ENCODE measurements at places on chromosomes 16 and 17.
A peak's percentile ranks its signal among the peaks of the same experiment; 100 is the strongest.

DNA sequence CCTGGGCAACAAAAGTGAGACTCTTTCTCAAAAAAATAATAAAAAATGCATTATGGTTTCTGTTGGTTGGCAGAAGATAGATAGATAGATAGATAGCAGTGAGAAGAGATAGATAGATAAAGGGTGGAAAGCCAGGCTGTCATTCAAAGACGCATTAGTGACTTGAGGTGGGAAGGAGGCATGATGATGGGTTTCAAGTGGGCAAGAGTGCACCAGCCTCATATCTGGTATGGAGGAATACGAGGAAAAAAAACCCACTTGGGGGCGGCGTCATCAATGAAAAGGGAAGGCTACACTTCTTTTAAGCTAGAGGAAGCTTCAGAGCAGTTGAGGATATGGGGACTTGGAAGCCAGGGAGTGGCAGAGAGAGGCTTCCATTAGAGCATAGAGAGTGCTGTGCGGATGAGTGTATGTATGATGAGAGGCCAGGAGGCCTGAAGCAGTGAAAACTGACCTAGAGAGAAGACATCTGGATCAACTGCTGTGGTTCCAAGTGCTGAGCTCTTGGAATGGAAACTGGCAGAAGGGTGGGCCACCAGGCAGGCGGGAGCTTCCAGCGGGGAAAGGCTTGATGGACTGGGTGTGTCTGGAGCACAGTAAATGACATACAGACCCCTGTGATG lies 31.8 kb downstream of the CEP95 start:
- DNase-seq = no peak

- DNase-seq = no peak
Measured at GRCh38 chr17:56793531-56793930, 40.2 kb downstream of the C17orf67 start.

GRCh38 chr16:75089486-75090202 lies 26.9 kb downstream of the LDHD start:
- no peak for DNase-seq

DNA sequence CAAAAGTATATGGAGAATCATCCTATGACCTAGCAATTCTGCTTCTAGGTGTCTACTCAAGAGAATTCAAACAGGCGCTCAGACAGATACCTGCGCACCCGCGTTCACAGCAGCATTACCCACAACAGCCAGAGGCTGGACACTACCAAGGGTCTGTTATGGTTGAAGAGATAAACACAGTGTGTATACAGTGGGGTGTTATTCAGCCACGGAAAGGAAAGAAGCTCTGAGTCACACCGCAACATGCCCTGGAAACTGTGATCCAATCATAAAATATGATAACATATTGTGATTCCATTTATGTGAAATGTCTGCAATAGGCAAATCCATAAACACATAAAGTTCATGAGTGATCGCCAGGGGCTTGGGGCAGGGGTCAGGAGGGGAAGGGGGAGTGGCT lies 18.0 kb upstream of the JPH3 start:
- no peak for DNase-seq

DNA sequence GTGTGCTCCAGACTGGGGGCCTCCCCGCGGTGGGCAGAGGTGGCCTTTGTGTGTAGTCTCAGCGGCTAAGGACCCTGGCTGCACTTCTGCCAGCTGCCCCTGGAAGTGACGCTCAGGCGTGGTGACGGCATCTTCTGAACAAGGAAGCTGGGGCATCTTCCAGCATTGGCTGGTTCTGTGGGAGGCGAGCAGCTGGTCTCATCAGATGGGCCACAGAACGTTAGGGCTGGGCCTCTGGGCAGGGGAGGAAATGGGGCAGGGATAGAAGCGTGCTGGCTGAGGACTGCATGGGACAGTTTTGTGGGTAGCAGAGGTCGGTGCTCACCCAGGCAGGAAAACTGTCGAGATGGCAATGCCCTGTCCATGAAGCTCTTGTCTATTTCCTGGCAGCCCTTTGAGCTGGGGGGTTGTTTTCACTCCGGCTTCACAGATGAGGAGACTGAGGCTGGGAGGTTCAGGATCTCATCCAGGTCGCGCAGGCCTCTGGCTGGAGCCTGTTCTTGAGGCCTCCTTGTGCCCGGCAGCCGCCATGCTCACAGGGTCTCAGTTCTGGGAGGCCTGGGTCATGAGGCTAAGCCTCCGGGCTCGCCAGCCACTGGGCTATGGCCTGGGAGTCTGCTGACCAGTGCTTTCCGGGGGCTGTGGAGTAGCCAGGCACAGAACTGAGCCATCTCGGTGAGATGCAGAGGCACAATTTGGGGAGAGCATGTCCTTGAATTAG lies 16.3 kb downstream of the IRF8 start:
- no peak for DNase-seq

DNA sequence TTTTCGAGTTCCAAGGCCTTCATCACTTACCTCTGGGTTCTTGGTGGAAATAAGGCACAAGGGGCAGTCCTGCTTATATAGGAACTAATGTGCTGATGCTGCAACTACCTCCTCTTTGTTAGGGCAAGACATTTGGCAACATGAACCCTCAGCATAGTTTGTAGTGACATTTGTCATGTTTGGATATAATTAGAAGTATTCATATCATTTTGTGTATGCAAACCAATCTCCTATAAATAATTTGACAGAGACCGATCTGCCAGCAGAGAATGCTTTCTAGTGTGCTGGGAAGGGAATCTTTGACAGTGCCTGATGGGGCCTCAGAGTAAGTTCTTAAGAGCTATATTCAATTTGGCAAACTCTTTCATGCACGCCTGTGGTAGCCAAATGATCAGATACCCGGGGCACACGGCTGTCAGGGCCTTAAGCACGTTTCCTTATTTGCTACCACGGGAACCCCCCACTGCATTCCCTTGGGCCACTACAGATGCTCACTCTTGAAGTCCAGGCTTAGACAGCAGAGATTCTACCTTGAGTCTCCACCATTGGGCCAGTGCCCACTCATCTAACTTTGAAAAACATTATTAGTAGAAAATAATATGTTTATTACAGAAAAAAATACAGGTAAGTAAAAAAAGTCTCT lies at the start of gene MYH8:
MYH8 (minus strand) TSS at position 51 of the 643 bp plus-strand sequence. CDS start 1,723 bp downstream, outside the sequence.
- DNase-seq = no peak

DNA sequence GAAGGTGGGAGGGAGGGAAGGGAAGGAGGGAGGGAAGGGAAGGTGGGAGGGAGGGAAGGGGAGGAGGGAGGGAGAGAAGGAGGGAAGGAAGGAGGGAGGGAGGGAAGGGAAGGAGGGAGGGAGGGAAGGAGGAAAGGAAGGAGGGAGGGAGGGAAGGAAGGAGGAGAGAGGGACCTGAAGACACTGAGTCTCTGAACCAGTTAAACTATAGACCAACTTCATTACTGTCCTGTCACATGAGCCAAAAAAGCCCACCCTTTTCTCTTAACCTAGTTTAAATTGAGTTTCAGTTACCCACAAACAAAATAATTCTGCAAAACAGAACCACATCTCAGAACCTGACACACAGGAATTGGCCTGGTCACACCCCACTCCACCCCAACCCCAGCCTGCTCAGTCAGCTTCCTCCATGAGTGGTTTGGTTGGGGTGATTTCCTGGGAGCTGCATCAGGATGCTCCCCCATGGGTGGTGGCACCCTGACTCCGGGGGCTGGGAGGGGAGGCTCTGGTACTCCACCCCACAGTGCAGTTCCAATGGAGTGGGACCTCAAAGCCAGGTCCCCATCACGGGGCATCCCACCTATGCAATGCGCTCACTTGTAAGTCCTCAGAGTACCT lies 4.7 kb upstream of the PRR29 start:
- DNase-seq = no peak

DNA sequence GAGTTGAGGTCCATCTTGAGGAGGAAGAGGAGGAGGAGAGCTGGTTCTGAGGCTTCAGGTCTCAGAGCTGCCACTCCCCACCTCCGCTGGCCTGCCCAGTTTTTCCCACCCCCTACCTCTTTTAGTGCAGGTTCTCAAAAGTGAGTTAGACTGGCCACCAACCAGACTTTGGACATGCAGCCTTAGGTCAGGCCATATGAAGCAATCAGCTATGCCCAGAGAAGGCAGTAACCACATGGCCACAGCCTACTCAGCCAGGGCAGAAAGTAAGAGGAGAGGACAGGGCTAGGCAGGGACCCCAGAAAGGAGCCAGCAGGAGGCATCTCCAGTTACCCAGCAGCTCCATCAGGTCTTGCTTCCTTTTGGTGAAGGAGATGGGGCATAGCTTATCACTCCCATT lies 9.0 kb downstream of the MYO15A start:
- no peak for DNase-seq

- no peak for DNase-seq
Measured at GRCh38 chr16:54174750-54175149, 111.8 kb downstream of the IRX3 start.

GRCh38 chr17:79273660-79274059 lies 199.0 kb downstream of the ENGASE start:
- no peak for DNase-seq

- no peak for DNase-seq
Measured at GRCh38 chr17:18877104-18877645, 19.2 kb downstream of the PRPSAP2 start.

- DNase-seq = no peak
Measured at GRCh38 chr17:80879723-80880647, 111.7 kb upstream of the CHMP6 start.

DNA sequence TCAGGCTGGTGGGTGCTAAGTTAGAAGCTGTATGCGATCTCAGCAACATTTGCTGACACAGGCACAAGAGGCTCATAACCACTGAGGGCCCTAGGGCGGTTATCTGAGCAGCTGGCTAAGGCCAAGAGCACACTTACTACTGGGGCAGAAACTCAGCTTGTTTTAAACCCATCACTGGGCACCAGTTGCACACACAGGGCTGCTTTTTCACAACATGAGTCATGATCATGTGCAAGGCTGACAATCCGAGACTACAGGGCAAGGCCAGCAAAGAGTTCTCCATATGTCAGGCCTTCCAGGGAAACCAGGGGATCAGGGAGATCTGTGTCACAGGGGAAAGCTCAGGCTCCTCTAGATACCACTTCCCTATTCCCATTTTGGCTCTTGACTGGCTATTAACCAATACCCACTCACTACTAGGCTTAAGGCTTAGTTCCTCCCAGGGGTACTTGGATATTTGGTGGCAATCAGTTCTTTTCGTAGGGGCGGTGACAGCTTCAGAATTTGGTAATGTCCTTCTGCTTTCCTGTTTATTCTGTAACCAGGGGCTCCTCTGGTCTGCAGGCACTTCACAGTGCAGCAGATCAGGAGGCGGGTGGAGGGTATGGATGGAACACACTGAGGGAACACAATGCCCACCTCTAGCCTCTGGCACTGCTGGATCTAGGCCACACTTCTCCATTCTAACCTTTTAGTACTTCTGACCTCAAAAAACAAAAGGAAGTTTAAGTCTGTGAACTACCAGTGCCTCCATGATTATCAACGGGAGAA lies 44.9 kb upstream of the ERN1 start:
- no peak for DNase-seq

- no peak for DNase-seq
Measured at GRCh38 chr16:51960931-51961330, 586.0 kb downstream of the TOX3 start.

GRCh38 chr17:72394531-72394930 lies 273.7 kb downstream of the SOX9 start:
- no peak for DNase-seq

DNA sequence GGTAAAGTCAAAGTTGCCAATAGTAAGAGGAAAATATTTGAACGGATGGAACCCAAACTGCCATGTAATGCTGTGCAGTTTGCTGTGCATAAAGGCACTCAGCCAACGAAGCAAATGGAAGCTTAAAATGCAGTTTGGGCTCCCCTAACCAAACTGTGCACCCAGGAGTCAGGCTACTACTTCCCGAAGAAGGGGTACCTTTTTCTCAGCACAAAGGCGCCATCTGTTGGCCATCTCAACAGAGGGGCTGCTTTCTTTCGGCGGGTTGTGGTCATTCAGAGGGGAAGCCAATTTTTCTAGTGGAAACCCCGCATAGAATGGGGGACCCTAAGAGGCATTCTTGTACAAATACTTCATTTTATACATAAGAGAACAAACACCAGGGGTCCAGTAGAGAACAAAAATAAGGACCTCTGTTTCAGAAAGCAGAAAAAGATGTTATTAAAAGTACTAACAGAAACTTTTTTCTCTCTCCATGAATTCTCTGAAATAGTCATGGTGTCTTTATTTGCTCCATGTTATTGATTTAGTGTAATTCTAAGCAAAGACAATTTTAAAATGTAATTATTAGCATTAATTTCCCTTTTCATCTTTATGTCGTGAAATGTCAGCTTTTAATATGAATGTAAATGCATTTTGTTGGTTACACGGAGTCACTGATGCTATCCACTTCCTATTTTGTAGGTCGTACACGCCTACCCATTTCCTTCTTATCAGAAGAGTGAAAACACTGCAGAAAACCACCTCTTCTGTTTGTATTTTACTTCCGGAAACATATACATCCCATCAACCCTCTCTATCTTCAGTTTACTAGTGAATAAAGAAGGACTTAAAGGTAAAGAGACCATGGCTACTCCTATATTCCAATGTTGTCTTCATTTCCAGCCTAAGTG lies 453.3 kb downstream of the KCNJ2 start:
- DNase-seq = peak; percentile 44

- DNase-seq = no peak
Measured at GRCh38 chr16:86045591-86045971, 146.6 kb downstream of the IRF8 start.

DNA sequence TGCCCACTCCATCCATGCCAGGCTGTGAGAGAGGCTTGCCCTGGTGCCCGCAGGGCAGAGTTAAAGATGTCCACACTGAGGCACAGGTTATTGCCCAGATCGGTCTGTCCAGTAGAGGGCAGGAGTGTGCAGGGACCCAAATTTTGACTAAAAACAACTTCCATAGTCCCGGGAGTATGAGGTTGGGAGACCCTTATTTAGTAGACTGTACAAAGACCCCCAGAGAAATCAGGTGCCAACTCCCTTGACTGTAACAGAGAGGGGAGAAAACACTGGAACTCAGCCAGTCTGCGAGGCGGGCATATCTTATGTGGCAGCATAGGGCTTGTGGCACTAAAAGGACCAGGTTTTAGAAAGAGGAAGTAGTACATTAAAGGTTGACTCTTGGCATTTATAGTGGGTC lies 43.4 kb downstream of the HNF1B start:
- DNase-seq = peak; percentile 74

- DNase-seq = no peak
Measured at GRCh38 chr17:58268774-58269556, 11.8 kb downstream of the MPO start.

DNA sequence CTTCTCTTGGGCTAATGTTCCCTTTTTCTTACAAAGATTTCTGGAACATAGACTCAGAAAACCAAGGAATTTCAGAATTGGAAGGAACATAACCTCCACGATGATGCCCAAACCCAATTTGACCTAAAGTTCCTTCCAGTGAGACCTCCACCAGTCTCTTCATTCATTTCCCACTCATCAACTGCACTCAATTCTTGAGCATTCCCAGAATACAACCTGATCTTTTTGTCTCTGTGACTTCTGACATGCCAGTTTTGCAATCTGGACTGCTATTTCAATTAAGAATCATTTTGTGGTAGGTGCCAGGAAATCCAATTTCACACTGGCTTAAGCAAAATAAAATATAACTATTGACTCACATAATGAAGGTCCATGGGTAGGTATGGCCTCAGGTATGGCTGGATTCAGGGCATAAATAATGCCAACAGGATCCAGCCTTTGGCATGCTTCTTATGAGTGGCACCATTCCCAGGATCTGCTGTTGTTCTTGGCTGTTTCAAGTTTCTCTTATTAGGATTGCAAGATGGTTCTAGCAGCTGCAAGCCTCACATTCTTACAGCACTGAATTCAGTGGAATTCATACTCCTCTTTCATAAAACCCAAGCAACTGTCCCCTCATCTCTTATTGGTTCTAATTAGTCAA lies 184.3 kb downstream of the HS3ST4 start:
- DNase-seq = no peak

All from stimulated activated CD8-positive, alpha-beta memory T cell treated with anti-CD3 and anti-CD28 coated beads, Interleukin-4, amount 100 ng/mL, for 48 hours (primary cell).